ENCODE measurements at places on chromosomes 12 and 14.

DNA sequence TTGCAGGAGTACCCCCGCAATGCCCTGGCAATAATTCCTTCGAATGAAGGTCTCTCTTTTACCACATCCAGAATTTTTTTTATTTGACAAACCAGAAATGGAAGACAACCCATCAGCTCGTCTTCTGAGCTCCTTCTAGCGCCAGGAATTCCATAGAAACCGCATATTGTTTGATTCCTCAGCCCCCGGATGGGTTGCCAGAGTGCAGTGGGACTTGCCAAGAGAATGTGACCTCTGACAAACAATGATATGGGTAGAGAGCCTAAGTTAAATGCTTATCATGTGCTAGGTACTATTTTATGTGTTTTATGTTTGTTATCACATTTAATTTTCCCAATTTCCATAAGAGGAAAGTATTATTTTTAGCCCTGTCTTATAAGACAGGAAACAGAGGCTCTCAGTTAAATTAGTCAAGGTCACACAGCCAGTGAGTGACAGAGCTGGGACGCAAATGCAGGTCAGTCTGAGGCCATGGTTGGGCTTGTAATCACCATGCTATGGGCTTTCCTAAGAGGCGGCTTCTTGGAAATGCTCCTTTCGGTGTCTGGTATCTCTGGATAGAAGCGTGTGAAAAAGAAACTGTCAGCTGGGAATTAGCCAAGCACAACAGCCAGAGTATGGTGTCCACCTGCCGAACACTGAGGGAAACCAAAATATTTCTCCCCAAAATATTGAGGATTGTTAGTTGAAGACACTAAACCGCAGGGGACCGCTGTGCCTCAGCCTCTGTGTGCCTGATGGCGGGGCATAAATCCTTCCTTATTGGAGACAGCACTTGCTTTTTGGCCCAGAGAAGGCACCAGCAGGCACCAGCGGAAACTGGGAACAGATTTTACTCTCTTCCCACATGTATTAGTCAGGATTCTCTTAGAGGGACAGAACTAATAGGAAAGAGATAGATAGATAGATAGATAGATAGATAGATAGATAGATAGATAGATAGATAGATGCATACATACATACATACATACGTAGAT lies 29.4 kb upstream of the ETFBKMT start:
- no peak for DNase-seq

- no peak for DNase-seq
These were observed 4.8 kb downstream of the EMG1 start for GRCh38 chr12:6975297-6976032.

DNA sequence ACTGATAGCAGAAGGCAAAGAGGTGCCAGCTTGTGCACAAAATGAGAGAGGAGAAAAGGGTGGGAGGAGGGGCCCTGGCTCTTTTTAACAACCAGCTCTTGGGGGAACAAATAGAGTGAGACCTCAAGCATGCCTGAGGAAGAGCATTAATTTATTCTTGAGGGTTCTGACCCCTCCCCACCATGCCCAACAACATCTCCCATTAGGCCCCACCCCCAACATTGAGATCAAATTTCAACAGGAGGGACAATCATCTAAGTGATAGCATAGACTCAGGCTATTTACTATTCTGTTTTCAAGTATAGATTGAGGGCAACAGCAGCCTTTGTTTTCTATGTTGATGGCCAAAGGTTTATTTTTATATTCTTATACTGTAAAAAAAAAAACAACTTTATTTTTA lies 59.7 kb downstream of the FUT8 start:
- DNase-seq: no peak

- no peak for DNase-seq
These were observed 116.5 kb downstream of the MGAT4C start for GRCh38 chr12:86139671-86140070.

GRCh38 chr14:75711796-75712211 lies 50.8 kb downstream of the TTLL5 start:
- no peak for DNase-seq

GRCh38 chr14:92484132-92484823 lies 29.3 kb upstream of the RIN3 start:
- DNase-seq: no peak

DNA sequence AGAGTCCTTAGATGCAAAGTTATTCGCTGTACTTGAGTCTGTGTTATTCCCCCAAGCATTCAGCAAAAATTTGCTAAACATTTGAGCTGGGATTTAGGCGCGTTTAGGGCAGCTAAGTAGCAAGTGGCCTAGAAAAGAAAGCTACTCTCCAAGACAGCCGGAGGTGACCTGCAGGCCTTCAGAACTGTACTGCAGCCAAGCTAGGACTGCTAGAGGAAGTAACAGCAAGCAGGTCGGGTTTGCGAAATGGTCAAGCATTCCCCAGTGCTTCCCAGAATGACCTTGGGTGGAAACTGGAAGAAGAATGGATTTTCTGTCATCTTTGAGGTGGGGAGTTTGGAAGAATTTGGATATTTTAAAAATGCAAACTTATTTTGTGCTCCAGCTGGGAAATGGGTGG lies 287.5 kb downstream of the FOXN3 start:
- no peak for DNase-seq

GRCh38 chr12:89574736-89575208 lies 48.9 kb upstream of the POC1B start:
- DNase-seq: no peak

DNA sequence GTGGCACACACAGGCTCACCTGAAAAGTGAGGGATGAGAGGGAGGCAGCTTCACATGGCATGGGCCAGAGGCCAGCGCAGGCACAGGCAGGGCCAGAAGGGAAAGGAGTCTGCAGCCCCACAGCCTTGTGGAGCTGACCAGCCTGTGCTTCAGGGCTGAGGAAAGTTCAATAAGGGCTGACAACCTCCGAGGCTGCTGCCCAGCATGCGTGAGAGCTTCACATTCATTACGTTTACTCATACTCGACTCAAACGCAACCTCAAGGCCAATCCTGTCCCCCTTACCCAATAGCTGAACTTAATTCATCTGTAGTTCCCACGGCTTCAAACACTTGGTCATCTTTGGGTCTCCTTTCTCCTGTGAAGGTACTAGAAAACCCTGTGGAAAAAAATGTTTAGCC lies 4.8 kb downstream of the MMAB start:
- DNase-seq: no peak

GRCh38 chr12:89732522-89732921 lies 23.9 kb upstream of the ATP2B1 start:
- no peak for DNase-seq

- no peak for DNase-seq
These were observed 172.4 kb upstream of the GRIN2B start for GRCh38 chr12:14153803-14154202.

DNA sequence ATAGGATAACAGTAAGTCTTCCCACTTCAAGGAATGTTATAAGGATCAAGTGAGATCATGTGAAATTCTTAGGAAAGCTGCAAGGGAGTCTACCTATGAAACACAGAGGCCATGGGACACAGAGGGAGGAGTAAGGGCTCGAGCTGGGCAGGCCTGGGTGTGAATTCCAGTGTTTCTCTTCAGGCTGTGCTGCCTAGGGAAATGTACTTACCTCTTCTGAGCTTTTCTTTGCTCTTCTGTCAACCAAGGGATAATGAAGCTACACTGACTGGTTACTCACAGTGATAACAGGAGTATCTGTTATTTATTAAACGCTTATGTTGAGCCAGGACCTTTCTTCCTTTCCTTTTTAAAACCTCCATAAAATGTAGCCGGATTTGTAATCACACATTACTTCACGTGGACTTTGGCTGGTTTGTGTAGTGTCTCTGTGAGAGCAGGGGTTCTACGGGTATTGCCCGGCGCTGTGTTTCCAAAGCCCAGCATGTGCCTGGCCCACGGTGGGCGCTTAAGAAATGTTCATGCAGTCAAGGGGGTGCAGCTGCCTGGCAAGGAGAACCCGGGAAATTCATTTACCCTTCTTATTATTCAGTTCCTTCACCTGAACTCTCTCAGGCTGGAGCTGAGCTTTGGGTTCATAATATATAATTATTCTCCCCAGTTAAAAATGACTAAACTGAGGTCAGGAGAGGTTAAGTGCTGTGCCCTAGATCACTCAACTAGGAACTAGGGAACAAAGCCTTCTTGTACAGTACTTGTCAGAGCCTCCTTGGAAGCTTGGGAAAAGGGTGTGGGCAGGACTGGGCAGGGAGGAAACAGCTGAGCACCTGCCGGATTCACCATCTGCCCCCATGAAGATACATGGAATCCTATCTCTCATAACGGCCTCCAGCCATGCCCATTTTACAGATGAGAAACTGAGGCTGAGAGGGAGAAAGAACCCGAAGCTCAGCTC lies 214.2 kb downstream of the CACNA1C start:
- no peak for DNase-seq

- DNase-seq: no peak
These were observed 200.1 kb downstream of the TMTC2 start for GRCh38 chr12:82886671-82887340.

GRCh38 chr12:117100251-117100650 lies 1.0 kb upstream of the TESC start:
- DNase-seq: no peak

DNA sequence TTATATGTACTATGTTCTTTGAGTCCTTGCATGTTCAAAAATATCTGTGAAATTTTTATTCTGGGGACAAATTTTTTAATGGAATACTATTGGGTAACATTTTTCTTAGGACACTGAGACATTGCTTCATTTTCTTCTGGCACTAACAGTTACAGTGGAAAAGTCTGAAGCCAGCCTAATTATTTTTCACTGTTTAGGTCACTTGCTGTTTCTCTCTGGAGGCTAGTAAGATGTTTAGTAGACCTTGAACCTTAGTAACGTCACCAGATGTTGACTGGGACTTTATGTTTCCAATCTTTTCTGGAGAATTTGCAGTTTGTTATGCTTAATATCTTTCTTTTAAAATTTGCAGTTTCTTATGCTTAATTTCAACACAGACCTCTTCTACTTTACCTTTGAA lies 12.3 kb upstream of the EPYC start:
- DNase-seq: no peak

DNA sequence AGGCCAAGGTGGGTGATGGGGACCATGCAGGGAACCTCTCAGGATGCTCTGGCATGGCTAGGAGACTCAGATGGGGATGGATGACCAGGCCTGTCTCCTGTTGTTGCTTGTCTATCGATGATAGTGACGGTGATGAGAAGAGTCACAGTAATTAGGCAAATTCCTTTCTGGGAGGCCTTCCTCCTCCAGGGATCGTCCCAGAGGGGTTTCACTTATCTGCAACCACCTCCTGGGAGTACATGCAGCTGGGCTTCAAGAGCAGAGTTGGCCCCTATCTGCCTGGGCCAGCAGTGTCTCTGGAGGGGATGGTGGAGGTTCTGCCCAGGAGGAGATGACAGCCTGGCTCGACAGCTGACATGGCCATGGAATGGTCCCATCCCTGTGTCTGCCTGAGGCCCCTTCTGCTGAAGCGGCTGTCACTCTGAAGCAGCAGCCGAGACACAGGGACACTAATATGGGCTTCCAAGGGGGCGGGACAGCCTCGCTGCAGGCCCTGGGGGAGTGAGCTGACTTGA lies 27.5 kb upstream of the OAS1 start:
- no peak for DNase-seq

DNA sequence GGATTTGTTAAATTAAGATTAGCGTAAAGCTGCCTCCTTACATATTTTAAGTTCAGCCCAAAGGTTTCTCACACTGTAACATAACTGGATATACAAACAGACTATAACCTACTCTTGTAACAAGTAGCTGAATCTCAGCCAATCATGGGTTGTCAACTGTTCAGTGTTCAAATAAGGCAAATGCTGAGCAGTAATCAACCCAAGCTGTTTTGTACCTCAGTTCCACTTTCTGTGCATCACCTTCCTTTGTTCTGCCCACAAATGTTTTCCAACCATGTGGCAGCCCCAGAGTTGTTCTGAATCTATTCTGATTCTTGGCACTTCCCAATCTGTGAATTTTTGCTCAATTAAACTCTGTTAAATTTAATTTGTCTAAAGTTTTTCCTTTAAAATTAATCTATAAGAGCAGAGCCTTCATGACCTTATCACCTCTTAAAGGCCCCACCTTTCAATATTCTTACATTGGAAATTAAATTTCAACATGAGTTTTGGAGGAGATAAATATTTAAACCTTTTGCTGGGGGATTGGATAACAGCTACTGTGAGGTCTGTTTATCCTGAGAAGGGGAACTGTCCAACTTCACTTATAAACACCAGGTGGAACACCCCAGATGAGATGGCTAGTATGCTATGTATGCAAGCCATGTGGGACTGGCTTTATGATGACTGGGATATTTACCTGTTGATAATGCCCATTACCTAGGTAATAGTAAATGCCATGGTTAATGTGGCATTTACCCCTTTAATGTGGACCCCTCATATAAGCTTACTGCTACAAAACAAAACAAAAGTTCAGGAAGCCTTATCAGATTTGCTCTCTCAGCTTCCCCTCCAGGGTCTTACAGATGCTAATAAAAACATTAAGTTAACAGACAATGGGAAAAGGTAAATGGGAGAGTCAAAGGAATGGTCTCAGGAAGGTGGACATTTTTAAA lies 42.2 kb upstream of the ARID2 start:
- DNase-seq: no peak
